ENCODE measurements at places on chromosomes 7 and 10.

DNA sequence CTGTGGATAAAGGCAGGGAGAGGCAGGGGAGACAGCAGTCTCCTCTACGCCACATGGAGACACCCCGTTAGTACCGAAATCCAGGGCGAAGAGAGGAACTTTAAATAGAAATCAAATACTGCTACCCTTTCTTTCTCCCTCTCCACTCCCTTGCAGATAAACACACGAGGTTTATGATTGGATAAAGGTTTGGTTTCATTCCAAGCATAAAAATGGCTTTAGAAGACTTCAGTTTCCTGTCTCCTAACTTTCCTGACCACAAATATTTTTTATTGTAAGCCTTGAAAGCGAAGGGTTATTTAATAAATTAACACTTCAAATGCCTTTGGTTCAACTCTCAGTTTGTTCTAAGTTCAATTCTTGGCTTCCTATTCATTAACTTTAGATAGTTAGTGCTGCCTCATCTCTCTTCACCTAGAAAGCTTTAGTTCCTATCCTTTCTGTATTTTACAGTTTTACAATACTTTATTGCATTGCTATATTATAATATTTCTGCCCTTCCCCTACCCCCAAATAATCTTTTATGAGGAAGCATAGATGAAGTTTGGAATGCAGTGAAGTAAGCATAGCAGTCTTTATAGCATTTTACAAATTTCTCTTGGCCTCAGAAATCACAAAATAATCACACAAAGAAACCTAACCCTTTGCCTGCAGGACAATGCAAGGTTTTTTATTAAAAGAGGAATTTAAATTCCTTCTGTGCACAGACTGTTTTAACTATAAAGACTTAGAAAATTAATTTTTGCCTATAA lies 31.5 kb upstream of the ARID5B start:
- DNase-seq = no peak

- no peak for DNase-seq
Measured at GRCh38 chr10:5594271-5595049, 69.7 kb downstream of the CALML3 start.

DNA sequence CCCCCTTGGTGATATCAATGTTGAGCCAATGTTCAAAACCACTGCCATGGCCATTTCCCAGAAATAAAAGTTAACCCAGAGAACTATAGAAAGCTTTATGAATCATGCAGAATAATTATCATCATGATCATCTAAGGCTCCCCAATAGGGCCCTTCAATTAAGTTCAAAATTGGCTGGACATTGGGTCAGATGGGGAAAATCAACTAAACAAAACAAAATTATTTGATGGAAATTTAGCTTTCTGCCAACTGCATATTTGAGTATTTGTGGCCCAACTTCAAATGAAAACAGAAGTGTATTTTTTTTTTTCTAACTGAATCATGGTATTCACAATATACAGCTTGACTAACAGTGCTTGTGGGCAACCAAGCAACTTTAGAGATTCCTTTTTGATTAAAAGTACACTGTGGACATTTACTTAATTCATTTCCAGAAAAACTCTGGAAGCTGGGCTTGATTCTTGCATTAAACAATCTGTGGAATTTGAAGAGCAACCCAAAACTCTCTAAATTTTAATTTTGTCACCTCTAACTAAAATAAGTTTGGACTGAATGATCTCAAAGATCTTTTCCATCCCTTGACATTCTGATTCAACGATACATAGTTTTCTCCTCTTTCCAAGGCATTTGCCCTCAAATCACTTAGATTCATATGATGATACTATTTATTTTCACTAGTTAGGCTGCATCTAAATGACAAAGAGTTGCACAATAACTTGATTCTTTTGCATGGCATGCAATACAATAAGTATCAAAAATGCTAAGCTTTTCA lies 203.2 kb downstream of the AHR start:
- no peak for DNase-seq

DNA sequence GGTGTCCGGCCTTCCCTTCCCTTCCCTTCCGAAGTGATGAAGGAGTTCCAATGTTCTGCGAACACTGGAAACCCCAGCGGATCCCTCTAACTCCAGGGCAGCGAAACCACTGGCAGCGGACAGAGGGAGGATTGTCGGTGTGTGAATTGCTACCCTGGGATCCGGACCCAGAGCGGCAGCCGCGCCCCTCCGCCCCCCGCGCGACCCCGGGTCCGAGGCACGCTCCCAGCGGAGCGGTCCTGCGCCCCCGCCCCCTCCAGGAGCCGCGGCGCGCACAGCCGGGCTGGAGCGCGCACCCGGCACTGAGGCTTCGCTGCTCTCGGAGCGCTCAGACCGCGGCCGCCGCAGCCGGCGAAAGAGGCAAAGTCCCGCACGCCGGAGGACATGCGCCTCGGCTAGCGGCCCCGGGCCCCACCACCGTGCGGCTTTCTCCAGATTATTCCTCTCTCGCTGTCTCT lies at the start of gene PTPRZ1:
Gene PTPRZ1 (plus strand): TSS at position 331 of the 458 bp plus-strand sequence. CDS start 339 bp downstream, outside the sequence.
- peak; percentile 84 for DNase-seq

- no peak for DNase-seq
Measured at GRCh38 chr7:97116308-97116707, 1.2 kb upstream of the SDHAF3 start.

- DNase-seq = no peak
Measured at GRCh38 chr7:127888411-127888810, 142.8 kb downstream of the LRRC4 start.

DNA sequence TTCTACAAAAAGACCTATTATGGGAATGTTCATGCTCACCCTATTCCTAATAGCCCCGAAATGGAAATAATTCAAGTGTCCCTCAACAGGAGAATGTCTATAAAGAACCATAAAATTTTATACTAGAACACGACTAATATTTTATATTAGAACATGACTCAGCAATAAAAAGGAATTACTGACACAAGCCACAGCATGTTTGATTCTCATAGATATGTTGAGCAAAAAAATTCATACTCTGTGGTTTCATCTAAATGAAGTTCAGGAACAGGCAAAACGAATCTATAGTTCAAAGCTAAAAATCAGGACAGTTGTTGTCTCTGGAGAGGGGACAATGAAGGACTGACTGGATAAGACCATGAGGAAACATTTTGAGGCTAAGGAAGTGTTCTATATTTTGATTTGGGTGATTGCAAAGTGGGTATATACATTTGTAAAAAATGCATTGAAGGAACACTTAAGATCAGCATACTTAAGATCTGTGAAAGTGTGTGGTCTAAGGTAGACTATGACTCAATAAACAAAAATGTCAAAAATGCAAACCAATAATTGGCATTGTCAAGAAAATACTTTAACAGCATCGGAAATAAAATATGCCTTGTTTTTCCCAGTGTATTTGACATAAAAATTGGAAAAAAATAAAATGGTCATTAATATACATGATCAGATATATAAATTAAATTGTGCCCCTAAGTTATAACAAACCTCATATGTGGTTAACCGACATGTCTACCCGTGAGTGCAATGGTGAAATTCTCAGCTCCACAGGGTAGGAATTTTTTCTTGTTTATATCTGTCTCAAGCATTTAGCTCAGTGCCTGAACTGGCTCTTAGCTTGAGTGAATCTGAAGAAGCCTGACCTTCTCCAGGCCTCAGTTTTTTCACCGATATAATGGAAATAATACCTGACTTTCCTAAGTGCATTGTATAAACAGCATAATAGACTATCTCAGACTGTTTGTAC lies 124.9 kb upstream of the CTTNBP2 start:
- no peak for DNase-seq

DNA sequence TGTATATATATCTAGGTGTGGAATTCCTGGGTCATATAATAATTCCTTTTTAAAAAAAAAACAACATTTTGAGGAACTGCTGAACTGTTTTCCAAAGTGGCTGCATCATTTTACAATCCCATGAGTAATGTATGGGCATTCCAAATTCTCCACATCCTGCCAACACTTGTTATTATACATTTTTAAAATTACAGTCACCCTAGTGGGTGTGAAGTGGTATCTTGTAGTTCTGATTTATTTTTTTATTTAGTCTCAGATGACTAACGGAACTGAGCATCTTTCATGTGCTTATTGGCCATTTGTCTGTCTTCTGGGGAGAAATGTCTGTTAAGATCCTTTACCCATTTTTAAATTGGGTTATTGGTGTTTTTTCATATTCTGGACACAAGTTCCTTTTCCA lies 12.0 kb upstream of the KLHL7 start:
- DNase-seq = no peak

DNA sequence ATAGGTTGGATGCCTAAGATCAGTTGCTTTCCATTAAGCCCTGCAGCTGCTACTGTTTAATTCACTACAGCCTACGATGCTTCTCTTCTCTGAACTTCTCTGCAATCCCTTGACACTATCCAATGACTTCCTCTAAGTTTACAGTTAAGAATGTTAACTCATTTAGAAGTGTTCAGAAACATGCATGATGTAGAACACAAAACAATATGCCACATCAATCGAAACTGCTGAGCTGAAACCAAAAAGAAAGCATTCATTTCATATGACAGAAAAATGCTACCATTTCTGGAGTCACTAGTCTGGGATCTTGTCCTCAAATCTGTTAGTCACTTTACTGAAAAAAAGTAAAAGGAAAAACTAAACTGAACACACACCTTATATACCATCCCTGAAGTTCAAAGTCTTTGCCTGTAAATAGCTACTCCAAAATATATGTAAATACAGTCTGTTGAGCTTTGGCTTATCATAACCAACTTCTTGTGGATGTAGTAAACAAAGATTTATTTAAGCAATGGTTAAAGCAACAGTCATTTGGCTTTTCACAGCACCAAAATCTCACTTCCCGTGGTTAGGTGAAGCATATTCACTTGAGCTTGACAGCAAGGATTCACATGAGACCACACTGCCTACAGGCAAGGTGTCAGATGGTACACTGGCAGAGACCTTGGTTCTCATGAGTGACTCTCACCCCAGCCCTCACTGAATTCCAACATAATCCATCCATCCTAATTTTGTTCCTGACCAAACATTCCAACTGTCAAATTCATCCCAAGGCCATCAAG lies 187.0 kb downstream of the PPP1R17 start:
- no peak for DNase-seq

GRCh38 chr10:35372329-35372728 lies 36.0 kb downstream of the CCNY start:
- DNase-seq = no peak

DNA sequence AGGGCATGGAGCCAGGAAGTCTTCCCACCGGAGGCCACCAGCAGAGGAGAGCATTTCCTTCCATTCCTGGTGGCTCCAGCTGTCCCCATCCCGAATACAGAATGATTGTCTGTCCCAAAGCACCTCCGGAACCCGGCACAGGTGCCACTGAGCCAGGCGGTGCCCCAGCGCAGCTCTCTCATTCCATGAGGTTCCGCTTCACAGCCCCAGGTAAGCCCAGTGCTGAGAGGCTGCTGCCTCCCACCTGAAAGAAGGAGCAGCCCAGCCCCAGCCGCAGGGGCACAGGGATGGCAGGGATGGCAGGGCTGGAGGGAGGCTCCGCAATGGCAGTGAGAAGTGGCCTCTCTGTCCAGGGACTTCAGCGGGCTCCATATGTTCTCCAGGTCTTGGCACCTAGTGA lies 162.1 kb upstream of the TCERG1L start:
- DNase-seq = no peak

GRCh38 chr10:8314486-8314885 lies 260.0 kb downstream of the GATA3 start:
- no peak for DNase-seq

GRCh38 chr7:47536661-47537611 lies 45.0 kb downstream of the TNS3 start:
- peak; percentile 63 for DNase-seq

- DNase-seq = no peak
Measured at GRCh38 chr10:12321641-12322040, 27.7 kb upstream of the CAMK1D start.

DNA sequence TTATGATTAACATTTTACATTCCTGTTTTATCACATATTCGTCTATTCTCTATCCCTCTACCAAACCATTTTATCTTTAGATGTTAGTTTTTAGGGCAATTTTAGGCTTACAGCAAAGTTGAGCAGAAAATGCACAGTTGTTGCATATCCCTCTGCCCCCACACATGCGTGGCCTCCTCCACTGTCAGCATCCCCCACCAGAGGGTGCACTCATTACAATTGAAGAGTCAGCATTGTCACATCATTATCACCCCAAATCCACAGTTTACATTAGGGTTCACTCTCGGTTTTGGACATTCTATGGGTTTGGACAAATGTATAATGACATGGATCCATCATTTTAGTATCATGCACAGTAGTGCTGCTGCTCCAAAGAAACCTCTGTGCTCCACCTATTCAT lies 86.4 kb downstream of the WDR37 start:
- no peak for DNase-seq

DNA sequence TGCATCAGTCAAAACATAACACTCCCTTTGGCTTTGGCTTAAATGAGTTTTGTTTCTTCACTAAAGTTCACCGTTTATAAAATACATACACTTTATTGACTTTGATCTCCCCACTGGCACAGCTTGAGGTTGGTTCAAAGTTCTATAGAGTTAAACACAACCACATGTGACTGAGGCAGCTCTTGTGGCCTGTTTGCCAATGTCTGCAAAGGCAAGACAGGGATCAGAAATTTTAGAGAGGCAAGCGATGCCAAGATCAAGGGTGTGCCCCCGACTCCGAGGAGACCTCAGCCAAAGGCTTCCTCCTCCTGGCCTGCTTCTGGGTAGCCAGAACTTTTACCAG lies 129.8 kb upstream of the JCAD start:
- no peak for DNase-seq
